ENCODE measurements at places on chromosomes 11 and 22.

DNA sequence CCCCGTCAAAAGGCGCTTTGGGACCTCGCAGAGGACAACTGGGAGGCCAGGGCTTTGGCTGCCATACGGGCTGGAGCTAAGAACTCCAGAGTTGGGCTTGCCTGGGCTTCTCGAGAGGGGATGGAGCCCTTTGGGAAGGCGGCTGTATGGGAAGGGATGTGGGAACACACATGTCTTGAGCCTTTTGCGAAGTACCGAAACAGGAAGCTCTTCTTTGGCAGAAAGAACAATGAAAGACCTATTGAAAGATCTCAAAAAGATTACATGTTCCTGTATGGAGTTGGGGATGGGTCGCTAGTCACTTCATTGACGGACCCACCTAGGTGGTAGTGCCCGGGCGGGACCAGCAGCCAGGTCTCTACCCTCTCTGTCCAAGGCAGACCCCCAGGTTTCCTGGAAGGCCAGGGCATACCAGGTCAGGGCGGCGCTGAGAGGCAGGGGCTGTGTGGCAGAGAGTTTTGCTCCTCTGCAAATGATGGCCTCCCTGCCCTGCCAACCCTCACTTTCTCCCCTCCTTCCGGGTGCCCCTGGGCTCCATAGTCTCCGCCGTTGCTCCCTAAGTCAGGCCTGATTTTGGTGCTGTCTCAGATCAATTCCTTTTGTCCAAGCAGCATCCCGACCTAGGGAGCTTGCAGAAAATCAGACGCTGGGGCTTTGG, 1.0 kb downstream of the ST14 start:
- no peak for DNase-seq

- no peak for DNase-seq
Observed at GRCh38 chr22:29689880-29690213, 30.0 kb upstream of the CABP7 start.

DNA sequence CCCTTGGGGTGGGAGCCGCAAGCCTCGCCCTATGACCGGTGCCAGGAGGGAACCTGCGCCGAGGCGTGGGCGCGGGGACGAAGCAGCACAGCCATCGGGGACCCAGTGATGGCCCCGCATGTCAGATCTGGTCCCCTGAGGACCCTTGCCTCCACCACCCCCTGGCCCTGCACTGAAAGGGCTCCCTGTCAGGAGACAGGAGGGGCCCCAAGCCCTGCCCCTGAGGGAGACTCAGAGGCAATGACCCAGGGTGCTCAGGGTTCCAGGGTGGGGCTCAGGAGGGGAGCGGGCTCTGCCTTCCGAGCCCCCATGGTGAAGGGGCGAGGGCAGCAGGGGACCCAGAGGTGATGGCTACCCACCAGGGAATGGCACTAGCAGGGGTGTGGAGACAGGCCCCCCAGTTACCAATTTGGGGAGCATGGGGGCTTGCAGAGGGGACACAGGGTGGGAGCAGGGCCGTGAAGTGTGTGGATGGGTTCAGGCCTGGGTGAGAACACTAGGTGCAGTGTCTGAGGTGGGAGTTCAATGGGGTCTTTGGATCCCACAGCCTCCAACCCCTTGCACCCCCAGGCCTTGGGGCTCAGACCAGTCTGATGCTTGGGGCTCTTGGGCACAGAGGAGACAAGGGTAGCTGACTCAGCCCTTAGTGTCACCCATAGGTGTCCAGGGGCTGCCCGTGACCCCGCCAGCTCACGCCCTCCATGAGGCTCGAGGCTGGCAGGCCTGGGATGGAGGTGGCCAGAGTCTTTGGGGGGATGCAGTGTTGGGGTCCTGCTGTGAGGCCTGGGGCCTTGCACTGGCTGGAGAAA, 499 bp downstream of the LRRC56 start:
- DNase-seq, result no peak

DNA sequence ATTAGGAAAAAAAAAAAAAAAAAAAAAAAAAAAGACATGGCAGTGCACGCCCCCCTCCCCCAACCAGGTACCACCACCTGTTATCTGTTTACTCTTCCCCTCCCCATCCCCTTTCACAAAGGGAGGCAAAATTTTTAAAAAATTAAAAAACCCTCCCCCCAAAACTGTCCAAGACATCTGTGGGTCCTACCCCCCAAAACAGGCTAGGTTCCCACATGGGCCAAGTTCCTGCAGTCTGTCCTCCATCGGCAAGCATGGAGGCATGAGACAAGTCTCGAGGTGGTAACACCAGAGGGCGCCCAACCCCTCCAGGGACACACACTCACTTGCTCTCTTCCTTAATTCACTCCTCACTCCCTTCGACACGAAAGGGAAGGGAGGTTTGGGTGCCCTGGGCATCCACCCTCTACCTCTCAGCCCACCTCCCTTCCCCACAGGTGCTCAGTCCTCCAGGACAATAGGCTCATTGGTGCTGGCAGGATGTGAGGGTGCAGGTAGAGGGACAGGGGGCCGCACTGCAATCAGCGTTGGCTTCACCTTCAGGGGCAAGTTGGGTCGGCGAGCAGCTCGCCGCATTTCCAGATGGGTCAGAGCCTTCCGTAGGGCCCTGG, 2.2 kb upstream of the TUT1 start:
- DNase-seq, result no peak

DNA sequence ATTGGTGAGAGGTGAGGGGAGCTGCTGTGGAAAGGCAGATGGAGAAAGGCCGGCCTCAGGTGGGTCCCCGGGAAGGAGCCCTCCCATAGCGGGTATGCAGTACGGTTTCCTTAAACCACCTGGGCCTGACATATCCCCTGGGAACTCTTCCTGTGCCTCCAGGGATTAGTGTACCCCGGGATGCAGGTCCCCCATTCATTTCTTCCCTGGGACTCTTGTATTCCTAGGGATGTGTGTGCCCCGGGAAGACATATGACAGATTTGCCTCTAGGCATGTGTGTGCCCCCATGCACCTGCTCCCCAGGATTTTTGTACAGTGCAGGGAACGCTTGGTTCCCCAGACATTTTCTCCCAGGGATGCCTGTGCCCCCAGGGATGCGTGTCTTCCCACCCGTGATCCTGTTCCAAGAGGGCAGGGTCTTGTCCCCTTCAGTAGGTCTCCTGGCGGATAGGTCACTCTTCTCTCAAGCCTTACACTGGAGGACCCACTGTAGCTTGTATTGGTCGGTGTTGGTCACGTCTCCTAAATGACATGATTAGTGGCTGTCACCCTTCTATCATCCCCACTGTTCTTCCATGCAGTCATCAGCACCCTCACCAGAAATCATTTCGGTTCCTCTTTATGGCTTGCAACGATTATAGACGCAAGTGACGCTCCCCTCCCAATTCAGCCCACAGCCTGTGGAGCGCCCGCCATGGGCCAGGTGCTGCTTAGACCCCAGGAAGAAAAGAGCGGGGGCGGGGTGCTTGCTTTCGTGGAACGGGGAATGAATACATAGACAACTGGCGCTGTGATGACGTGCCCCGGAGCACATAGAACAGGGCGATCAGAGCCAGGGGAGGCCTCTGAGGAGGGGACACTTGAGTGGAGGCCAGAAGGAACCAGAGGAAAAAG, 1.3 kb downstream of the PARVB start:
- peak; percentile 65 for DNase-seq

DNA sequence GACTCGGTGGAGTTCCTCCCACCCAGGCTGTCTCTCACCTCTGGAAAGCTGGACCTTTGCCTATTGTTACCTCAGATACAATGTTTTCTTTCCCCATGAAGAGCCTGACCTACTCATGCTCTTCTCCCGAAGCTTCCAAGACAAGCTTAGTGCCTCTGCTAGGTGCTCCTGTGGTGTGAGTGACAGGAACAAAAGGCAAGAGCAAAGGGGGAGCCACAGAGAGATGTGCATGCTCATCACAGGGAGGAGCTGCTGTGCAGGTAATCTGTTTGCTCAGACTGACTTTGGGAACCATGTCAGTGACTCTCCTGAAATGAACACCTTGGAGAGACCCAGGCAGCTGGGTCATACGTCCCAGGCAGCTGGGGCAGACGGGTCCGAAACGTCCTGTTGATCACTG, 53.6 kb upstream of the VSTM5 start:
- no peak for DNase-seq

- no peak for DNase-seq
Observed at GRCh38 chr11:65973439-65974110, 12.0 kb downstream of the SART1 start.

DNA sequence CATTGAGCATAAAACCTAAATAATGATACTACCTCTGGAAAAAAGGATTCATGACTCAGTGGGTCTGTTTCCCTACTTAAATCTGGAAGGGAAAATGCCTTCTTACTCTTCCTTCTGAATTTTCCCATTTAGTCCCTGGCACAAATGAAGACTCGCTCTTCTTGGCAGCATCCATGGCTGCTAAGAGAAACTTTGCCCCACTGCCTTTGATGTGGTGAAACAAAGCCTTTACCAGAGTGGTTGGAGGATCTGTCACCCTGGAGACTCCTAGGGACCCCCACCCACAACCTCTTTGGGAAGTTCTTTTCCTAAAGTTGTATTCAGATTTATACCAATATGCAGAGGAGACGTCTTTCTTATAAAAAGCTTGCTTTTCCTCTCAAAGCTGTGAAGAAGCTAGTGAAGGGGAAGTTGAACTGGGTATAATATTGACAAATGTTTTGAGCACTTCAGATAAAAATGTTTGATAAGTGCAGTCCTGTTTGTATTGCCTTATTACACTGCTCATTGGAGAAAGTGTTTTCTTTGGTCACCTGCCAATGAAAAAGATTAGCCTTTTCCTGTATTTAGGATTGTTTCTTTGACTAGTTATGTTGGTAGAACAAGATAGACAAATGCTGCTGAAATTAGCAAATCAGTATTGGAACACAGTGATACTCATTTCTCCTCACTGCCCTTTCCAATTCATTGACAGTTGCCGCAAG, 77.3 kb downstream of the ARFGAP2 start:
- DNase-seq, result no peak

DNA sequence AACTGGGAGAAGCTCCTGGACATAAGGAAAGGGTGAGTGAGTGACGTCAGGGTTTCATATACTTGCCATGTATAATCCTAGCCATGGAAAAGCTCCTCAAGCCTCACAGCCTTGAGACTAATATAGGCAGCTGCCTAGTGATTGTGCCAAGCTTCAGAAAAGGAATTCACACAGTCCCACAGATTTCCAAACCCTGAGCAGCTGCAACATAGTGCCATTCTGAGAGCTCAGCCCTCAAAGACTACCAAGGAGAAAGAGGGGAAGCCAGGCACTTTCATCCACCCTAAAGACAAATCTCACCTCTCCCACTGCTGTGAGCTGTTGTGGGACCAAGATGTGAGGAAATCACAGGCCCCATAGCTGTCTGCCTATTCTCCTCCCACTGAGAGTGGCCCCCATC, 707.9 kb upstream of the ANO5 start:
- DNase-seq, result no peak

- DNase-seq, result no peak
Observed at GRCh38 chr11:72519220-72519881, 85.0 kb upstream of the CLPB start.

GRCh38 chr22:45468872-45469271, 33.8 kb upstream of the FBLN1 start:
- no peak for DNase-seq

Measured in GM18507 (cell line).